ENCODE measurements at places on chromosomes 2 and 18. TPM values are rescaled to one million over a fixed set of nuclear protein-coding genes. Genes with fewer than 3 reads are reported as not detected.

DNA sequence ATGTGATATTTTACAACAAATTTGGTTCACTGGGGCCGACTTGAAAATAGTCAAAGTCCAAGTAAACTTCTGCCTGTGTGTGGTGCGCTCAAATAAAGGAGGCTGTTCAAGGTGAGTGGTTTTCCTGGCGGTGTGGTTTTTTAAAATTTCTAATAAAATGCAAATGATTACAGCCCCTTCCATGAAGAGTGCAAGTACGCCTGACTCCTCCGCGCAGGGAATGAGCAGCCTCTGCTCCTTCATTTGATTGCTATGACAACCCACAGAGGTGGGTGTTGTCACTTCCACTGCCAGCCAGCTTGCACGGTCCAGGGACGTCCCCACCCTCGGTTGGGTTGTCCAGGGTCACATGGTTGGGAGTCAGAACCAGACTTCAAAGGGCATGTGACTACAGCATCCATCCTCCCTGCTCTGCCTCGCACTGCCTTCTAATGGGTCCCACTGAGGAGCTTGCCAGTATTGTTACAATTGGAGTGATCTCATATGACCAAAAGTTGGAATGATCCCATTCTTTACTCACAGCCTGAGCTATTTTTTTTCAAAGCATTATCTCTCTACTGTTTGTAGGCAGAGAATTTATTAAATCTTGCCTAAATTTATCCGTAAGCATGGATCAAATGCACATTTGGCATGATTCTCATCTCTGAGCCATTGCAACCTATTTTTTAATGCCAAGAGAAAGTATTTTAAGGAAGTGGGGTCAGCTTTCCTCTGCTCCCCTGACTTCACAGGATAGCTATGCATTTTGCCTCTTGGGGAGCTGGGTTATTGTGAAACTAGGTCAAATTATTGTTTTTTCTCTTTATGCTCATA is 121.3 kb downstream of the AGAP1 start:
- H3K27me3 ChIP-seq = no peaks in the 10 kb centered on the region
- DNase-seq = peak; percentile 62
- H3K36me3 ChIP-seq = no peaks in the 10 kb centered on the region
- H3K4me3 ChIP-seq = peak overlapping the region; percentile 50
- H3K27ac ChIP-seq = peak overlapping the region; percentile 73

DNA sequence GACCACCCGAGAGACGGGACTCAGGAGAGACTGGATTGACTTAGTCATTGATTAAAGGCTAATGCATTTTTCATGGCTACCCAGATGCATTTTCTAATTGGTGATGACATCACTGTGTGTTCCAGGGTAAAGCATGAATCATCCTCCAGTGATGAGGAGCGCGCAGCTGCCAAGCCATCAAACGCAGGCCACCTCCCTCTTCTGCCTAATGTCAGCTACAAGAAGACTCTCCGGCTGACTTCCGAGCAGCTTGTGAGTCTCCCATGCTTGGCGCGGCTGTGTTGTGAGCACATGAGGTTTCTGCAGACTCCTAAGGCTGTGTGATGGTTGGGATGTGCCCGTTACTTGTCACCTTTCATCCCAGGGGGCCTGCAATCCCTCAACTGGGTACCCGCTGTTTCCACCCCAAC is 56.4 kb downstream of the LPIN1 start:
- H3K27me3 ChIP-seq = no peaks in the 10 kb centered on the region
- no peak overlapping the region for H3K27ac ChIP-seq
- peaks cover 7% of the 10 kb centered on the region for H3K4me1 ChIP-seq
- peaks cover 67% of the 10 kb centered on the region for H3K36me3 ChIP-seq
- DNase-seq = no peak
- H3K4me3 ChIP-seq = no peak overlapping the region

GRCh38 chr2:154370873-154371272 is 327.6 kb upstream of the KCNJ3 start:
- H3K36me3 ChIP-seq = no peaks in the 10 kb centered on the region
- no peak for DNase-seq
- H3K4me1 ChIP-seq = no peaks in the 10 kb centered on the region
- no peak overlapping the region for H3K27ac ChIP-seq
- no peak overlapping the region for H3K4me3 ChIP-seq

DNA sequence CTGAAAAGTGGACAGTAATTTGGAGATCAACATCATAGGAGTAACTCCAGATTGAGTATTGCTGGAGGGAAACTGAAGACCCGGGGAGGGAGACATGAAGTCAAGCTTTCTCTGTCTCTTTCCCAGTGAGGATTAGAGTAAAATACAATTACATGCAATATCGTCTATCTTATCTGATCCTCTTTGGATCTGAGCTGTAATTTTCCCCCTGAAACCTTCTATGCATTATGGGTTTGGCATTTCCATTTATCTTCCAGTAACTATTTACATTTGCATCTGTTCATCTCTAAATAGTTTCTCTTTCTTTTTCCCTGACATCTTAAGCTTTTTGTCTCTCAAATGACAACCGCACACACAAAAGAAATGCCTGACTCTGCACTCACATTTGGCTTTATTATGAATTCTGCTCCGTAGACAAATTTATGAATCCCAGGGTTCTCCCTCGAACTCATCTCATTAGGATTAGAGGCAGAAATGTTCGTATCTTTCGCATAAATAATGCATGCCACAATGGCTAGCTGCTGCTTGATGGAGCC is 113.1 kb downstream of the SPP2 start:
- peaks cover 4% of the 10 kb centered on the region for H3K27me3 ChIP-seq
- H3K27ac ChIP-seq = no peak overlapping the region
- H3K36me3 ChIP-seq = no peaks in the 10 kb centered on the region
- no peak for DNase-seq
- peaks cover 8% of the 10 kb centered on the region for H3K4me1 ChIP-seq

DNA sequence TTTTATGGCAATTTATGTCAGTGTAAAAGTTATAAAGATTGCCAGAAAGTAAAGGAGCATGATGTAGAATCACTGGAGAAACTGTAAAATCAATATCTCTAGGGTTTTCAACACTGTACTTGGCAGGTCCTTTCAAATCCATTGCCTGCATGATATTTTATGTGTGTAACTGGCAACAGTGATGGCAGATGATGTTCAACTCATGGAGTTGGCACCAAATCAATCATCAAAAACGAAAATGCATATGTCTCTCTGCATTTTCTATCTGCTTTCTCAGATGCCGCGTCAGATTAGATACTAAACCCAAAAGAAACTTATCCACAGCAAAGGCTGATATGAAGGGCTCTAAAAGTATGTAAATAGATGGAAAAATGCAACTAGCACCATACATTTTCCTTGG is 1395.5 kb upstream of the PIK3C3 start:
- no peak overlapping the region for H3K4me3 ChIP-seq
- no peak overlapping the region for H3K27ac ChIP-seq
- H3K4me1 ChIP-seq = no peaks in the 10 kb centered on the region
- no peak for DNase-seq

DNA sequence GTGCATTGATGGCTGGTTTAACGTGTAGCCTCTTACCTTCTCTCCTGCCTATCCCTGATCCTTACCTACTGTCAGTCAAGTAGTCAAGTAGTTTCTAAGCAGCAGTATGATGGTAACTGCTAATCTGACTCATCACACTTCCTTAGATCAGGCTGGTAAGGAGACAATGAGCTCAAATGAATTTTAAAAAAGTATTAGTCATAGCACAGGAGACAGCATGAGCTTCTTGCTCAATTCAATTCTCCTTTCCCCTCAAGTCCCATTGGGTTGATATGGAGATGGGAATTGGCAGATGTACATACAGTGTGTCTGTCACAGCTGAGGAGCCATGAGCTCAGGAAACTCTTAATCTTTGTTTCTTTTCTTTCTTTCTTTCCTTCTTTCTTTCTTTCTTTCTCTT is 799.7 kb downstream of the LRP1B start:
- H3K4me3 ChIP-seq = no peak overlapping the region
- peak; percentile 54 for DNase-seq
- no peak overlapping the region for H3K27ac ChIP-seq
- H3K36me3 ChIP-seq = no peaks in the 10 kb centered on the region
- no peaks in the 10 kb centered on the region for H3K27me3 ChIP-seq
- no peaks in the 10 kb centered on the region for H3K4me1 ChIP-seq

GRCh38 chr2:156343940-156344301 is 11.4 kb upstream of the NR4A2 start:
- H3K4me3 ChIP-seq = no peak overlapping the region
- no peak overlapping the region for H3K27ac ChIP-seq
- peaks cover 7% of the 10 kb centered on the region for H3K27me3 ChIP-seq
- peaks cover 50% of the 10 kb centered on the region for H3K4me1 ChIP-seq
- no peaks in the 10 kb centered on the region for H3K36me3 ChIP-seq

DNA sequence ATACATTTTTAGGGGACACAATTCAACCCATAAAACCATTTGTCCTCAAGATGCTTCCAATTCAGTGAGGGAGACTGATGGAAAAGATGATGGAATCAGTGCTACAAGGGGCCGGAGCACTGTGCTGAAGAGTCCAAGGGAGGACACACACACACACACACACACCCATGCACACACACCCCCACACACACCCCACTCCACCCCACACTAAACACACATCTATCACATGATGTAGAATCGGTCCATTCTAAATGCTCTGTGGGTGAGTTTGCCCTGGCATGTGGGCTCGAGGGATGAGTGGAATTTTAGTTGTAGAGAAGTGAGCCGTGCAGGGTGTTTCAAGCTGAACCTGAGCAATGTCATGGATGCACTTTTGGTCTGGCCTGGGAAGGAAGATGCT is 41.1 kb downstream of the PRKCE start:
- peaks cover 22% of the 10 kb centered on the region for H3K4me1 ChIP-seq
- H3K4me3 ChIP-seq = no peak overlapping the region
- no peak overlapping the region for H3K27ac ChIP-seq
- H3K36me3 ChIP-seq = no peaks in the 10 kb centered on the region
- no peak for DNase-seq
- H3K27me3 ChIP-seq = no peaks in the 10 kb centered on the region

- no peak overlapping the region for H3K4me3 ChIP-seq
- H3K27me3 ChIP-seq = no peaks in the 10 kb centered on the region
- DNase-seq = no peak
Measured at GRCh38 chr2:160014227-160014626, 48.2 kb downstream of the PLA2R1 start.

GRCh38 chr2:75055820-75056675 is 97.6 kb downstream of the POLE4 start:
- H3K4me3 ChIP-seq = no peak overlapping the region
- no peaks in the 10 kb centered on the region for H3K27me3 ChIP-seq

PTMA gene
- total RNA-seq = 647 TPM

Measured in HFFc6 (cell line).